ENCODE measurements at places on chromosomes 4 and X. TPM values are rescaled to one million over a fixed set of nuclear protein-coding genes. Genes with fewer than 3 reads are reported as not detected.

The GRIA3 gene
- not detected for total RNA-seq

The ARSJ gene
- total RNA-seq: 1.3 TPM

The HSD17B10 gene
- total RNA-seq: 47.3 TPM

The RNF150 gene
- total RNA-seq: 1.2 TPM

The NUDT10 gene
- not detected for total RNA-seq

The DCX gene
- not detected for total RNA-seq

The ASB5 gene
- total RNA-seq: not detected

The SSX4 gene
- not detected for total RNA-seq

The PNMA6F gene
- not detected for total RNA-seq

Data from Peyer's patch (tissue), 4 donors.